Brain pericyte (primary cell): ENCODE measurements at places on chromosomes 6 and 20.

DNA sequence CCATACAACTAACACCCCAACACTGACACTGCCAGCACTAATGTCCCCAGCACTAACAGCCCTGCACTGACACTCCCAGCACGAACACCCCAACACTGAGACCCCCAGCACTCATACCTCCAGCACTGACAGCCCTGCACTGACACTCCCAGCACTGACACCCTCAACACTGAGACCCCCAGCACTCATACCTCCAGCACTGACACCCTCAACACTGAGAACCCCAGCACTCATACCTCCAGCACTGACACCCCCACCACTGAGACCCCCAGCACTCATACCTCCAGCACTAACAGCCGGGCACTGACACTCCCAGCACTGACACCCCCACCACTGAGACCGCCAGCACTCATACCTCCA, 57.2 kb downstream of the ERMARD start:
- DNase-seq: no peak

GRCh38 chr6:46246727-46247126, 75.9 kb upstream of the ENPP5 start:
- no peak for DNase-seq

GRCh38 chr20:7980332-7981046, 39.1 kb downstream of the TMX4 start:
- no peak for DNase-seq

DNA sequence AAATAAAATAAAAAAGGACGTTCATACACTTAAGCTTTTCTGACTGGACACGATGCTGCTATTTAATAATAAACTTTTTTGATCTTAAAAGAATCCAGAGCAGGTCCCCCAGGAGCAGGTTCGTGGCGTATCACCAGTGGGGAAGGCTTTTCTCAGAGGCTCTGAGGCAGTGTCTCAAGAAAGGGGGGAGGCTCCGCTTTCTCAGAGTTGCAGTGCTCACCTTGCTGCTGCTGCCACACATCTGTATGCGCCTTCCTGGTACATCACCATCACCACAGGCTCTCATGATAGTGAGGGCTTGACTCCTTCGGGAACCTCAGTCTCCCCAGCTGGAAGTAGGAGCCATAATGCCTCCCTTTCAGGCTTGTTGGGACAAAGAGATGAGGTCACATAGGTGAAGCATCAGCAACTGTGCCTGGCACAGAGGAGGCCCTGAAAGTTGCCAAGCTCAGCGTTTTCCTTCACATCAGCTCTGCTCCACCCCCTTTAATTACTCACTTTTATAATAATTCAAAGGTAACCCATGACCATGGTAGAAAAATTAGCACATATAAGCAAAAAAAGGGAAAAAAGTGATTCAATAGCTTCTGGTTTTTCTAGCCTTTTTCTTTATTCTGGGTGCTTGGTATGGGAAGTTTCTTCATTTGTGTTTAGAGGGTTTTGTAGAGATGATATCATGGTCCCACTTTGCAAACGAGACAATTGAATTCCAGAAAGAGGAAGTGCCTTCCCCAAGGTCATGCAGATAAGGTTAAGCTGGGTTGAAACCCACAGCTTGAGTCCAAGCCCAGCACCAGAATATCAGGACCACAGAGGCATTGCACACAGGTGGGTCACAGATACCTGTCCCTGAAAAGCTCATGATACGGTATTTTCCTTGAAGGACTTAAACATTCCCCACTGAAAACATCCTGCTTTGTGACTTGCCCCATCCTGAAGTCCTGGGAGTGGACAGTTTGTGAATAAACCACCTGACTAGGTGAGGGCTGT, 24.5 kb downstream of the SRSF3 start:
- DNase-seq: no peak

DNA sequence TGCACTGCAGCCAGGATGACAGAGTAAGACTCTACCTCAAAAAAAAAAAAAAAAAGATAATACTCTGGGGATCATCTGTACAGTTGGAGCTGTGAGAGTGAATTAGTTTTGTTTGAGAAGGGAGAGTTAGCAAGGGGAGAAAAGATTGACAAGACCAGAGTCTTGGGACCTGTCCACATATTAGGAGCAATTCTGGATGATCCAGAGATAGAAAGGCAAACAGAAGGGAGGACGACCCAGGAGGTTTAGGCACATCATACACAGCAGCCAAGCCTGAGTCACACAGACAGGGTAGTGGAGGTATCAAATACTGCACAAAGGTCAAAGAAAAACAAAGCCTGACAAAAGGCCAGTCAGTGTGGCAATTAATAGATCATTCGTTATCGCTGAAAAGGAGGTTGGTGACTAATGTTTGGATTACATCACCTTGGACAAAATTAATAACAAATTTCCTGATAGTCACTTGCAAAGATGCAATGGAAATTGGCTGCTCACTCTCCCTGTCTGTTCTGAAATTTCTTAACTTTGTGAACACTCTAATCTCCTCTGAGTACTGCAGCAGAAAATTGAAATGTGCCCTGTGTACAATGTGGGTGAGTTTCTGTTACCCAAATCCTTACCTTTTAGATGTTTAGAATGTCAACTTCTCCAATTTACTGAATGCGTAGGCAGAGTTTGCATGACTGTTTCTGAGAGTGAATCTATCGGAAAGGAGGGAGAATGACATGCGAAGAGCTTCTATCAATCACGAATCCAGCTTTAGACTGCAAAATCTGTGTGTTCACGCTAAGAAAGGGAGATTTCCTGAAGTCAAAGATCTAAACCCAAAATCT, 105.4 kb downstream of the TSHZ2 start:
- no peak for DNase-seq

DNA sequence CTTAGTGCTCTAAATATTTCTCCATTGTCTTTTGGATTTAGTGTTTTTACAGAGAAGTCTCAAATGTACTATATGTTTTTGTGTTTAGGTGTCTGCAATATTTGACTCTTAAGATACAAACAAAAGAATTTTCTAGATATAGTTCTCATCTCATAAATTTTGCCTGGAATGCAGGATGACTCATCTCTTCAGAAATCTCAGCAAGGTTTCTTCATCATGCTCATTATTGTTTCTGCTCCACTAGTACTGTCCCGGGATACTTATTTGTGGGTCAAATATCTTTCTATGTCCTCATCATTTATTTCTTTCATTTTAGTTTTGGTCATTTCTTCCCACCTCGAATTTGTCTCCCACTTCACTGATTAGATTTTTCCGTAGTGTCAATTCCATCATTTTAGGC, 9.5 kb downstream of the AHI1 start:
- DNase-seq: no peak

DNA sequence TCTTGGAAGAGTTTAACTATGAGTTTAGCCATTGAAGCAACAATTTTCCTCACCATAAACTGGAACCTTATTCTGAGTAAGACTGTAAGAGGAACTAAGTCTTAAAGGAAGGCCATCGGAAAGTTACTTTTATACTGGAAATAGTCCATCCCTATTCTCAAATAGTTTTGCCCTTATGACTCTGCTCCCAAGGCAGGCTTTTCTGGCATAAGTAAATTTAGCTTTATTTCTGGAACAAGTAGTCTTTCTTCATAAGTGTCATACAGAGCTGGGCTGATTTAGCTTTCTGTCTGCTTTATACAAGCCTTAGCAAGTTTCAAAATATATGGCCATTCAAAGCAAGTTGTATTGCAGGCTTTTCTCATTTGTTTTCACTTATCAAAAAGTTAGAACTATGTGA, 328.1 kb downstream of the HACE1 start:
- DNase-seq: no peak
